ENCODE measurements at places on chromosomes 6 and 20.
A peak's percentile ranks its signal among the peaks of the same experiment; 100 is the strongest.

- DNase-seq: no peak
Observed at GRCh38 chr6:15796130-15796771, 133.4 kb upstream of the DTNBP1 start.

DNA sequence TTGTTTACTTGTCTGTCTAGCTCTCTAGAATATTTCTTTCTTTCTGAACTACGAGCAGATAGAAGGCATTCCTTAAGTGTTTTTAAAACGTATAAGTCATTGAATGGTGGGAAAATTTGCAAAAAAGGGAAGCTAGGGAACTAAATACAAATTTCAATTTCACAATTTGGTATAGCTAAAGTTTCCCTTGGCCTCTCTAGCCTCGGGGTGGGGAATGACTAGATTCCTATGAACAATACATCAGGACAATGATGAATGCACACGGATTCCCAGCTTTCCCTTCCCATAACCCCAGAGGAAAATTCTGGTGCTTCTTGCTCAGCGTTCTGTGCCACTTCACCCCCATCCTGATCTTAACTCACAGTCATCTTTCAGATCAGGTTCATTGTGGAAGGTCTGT is 113.3 kb upstream of the ASF1A start:
- no peak for DNase-seq

- DNase-seq: no peak
Observed at GRCh38 chr6:14109411-14109826, 8.2 kb upstream of the CD83 start.

GRCh38 chr6:157172231-157172701 is 151.1 kb downstream of the TMEM242 start:
- no peak for DNase-seq

DNA sequence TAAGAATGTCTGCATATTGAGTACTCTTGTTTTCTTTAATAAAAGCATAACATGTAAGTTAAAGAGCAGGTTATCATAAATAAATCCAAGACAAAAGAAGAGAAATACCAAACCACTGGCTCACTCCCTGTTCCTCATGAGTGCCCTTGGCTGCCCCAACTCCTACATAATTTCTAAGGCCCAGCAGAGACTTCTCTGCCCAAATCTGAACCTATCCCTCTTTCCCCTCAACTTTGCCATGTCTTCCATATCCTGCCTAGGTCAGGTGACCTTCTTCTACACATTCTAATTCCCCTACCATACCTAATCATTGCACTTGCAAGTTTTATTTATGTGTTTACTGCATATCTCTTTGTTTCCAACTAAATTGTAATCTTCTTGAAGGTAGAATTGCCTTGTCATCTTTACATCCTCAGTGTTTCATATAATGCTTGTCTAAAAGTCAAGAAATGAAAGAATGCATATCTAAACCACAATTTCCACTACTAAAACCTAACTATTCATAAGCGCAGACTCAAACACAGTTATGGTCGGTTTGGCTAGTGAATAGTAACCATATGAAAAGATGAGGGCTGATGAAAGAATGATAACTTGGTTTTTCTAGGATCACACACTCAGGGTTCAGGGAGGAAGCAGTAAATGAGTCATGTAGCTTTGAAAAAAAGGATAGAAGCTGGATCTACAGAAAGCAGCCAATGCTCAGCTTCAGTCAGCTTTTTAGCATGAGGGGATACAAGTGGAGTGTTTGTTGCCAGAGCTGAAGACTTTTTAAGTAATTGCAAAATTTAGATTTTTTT is 53.3 kb upstream of the EYA4 start:
- DNase-seq: no peak

DNA sequence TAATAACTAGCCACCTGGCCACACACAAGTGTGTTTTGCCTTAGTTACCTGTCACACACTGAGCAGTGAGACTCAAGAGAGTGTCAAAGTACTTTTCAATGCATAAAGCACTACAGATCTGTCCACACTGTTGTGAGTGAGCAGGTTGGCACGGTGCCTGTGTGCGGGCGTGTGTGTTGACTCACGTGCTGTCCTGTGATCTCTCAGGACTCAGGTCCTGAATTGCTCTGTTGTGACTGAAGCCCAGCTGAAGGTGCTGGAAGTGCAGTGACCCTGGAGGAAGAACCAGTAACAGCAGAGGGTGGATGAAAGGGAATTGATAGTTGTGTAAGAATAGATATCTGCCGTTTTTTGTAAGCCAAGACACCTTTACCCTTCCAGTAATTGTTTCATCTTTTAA is 18.3 kb downstream of the SLC16A10 start:
- DNase-seq: peak; percentile 83

DNA sequence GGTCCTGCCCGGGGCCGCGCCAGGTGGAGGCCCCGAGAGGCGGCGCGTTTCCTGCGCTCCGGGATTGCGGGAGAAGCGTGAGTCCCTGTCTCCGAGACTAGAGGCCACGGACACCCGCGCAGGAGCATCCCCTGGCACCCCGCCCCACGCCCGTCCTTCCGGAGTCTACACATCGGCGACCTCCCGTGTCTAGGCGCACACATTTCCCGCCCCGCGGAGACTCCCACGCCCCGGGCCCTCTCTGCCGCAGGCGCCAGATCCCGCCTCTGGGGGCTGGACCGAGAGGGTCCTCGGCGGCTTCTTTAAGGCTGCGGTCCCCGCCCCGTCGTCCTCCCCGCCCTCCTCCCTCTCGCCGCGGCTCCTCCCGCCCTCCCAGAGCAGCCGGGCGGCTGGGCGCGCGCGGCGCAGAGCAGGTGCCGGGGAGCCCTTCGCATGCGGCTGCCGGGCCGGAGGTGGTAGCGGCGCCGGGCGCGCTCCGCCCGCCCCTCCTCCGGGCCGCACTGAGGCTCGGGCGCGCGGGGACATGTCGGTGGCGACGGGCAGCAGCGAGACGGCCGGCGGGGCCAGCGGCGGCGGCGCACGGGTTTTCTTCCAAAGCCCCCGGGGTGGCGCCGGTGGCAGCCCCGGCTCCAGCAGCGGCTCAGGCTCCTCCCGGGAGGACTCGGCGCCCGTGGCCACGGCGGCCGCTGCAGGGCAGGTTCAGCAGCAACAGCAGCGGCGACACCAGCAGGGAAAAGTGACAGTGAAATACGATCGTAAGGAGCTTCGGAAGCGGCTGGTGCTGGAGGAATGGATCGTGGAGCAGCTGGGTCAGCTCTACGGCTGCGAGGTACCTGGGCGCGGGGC is at the start of gene PPP1R14C:
Gene PPP1R14C, plus strand, starts transcription at position 375 of the 846 bp plus-strand sequence. Its CDS starts 149 bp downstream, at position 524.
- no peak for DNase-seq

DNA sequence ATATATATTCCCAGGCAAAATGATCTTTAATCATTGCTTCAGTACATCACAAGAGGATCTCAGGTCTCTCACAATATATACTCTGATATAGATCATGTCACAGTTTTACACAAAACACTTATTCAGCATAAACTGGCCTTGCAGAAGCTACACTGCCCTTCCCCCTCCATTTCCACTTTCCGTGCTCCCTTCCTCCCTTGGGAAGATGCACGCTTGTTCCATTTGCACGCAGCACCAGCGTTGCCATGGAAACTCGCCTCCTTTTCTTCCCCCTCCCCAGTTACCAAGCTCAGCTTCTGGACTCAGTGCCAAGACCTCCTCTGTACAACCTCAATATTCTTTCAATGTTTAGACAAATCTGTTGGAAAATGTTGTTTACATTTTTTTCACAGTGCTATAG is 154.6 kb downstream of the RFPL4B start:
- DNase-seq: no peak

- DNase-seq: no peak
Observed at GRCh38 chr20:59958123-59958522, at the start of gene CDH26. CDH26 (plus strand) TSS chr20:59958423; CDS start chr20:59958727, 304 bp downstream.

GRCh38 chr6:154605178-154605881 is 94.8 kb upstream of the CNKSR3 start:
- DNase-seq: no peak

- DNase-seq: no peak
Observed at GRCh38 chr20:51856432-51856831, 54.1 kb upstream of the SALL4 start.

DNA sequence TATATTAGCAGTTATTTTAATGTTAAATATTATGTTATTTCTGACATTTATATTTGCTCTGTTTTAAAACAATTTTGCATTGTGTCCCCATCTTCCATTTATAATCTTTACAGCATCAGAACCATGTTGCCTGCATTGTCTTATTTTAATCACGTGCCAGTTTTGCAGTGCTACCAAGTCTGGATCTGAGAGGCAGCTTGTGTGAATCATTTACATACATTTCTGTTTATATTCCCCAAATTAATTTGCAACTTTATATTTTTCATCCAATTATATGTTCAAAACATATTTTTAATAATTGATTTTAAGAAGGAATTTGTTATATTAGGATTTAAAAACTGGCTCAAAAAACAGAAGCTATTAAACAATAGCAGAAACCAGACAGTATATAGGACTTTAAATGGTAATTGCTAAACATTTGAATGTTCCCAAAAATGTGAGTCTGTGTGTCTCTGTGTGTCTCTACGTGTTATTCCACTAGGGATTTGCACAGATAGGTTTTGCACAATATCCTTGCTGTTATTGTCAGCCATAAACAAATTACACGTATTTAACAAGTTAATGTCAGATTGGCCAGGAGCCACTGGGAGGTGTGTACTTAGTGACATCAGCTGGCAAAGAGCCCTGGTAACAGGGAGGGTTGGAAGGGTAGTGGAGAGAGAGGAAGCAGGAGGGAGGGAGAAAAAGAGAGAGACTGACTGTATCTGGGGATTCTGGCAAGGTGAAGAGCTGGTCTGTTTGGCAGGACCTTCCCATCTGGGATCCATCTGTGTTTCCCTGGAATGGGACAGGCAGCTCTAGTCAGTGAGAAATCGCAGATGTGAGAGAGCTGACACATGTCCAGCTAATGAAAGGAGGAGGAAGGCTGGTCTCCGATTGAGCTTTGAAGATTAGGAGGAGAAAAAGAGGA is 72.1 kb downstream of the CBFA2T2 start:
- peak; percentile 79 for DNase-seq

DNA sequence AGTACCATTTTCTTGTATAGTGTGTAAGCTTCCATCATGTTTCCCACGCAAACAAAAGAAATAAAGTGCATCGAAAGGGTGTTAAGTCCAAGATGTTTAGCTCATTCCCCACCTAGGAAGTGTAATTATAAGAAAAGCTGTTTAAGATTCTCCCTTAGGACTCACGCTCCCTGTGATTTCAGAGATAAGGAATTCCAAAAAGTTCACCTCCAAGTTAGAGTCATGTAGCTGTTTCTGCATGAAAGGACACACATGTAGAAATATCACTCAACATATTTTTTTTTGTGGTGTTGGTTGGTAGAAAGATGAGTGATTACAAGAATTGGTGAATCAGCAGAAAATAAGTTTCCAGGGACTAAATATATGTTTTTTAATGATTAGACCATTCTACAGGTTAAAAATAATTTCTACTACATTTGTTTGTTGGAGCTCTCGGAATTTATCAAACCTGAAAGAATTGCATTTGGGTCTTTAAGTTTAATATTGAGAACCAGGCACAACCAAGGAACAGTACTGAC is 10.4 kb downstream of the OPN5 start:
- DNase-seq: no peak

DNA sequence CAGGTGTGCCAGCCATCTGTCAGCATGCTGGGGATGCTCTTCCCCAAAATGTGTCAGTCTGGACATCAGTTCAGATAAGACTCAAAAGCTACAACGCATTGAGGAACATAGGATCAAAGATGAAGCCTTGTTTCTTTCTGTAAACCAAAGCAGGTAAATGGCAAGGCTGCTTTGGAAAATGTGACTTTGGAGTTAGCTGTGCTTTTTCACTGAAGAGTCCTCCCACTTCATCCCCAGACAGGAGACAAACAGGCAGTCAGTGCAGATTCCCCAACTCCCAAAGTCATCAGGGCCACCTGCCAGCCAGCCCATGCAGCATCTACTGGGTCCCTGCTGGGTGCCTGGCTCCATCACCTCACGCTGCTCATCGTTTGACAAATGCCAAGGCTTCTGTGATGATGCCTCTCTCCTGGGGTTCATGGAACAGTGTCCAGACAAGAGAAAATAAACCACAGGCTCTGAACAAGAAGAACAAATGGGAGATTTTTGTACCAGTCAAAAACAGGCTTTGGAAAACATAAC is 205.0 kb upstream of the BTBD3 start:
- no peak for DNase-seq

GRCh38 chr20:63472862-63473390 is 471 bp upstream of the KCNQ2 start:
- no peak for DNase-seq

- no peak for DNase-seq
Observed at GRCh38 chr6:20810727-20811108, 276.5 kb downstream of the CDKAL1 start.
